ENCODE measurements at places on chromosomes 2 and 18. TPM values are rescaled to one million over a fixed set of nuclear protein-coding genes. Genes with fewer than 3 reads are reported as not detected.
A peak's percentile ranks its signal among the peaks of the same experiment; 100 is the strongest.

MYO7B gene
- 0.22 TPM for total RNA-seq

GALNT1 gene
- total RNA-seq: 36.0 TPM

QPCT gene
- 15.7 TPM for total RNA-seq

TMEM178A gene
- total RNA-seq: 0.67 TPM

- no peaks in the 10 kb centered on the region for H3K27me3 ChIP-seq
- no peak overlapping the region for H3K27ac ChIP-seq
- DNase-seq: no peak
- H3K36me3 ChIP-seq: no peaks in the 10 kb centered on the region
- no peaks in the 10 kb centered on the region for H3K4me1 ChIP-seq
These were observed 11.3 kb upstream of the LDLRAD4 start for GRCh38 chr18:13207294-13207693.

- no peak for DNase-seq
- no peak overlapping the region for H3K4me3 ChIP-seq
- no peaks in the 10 kb centered on the region for H3K36me3 ChIP-seq
- H3K27me3 ChIP-seq: no peaks in the 10 kb centered on the region
- H3K27ac ChIP-seq: no peak overlapping the region
- H3K4me1 ChIP-seq: no peaks in the 10 kb centered on the region
These were observed 240.3 kb upstream of the HS6ST1 start for GRCh38 chr2:128558895-128559532.

DNA sequence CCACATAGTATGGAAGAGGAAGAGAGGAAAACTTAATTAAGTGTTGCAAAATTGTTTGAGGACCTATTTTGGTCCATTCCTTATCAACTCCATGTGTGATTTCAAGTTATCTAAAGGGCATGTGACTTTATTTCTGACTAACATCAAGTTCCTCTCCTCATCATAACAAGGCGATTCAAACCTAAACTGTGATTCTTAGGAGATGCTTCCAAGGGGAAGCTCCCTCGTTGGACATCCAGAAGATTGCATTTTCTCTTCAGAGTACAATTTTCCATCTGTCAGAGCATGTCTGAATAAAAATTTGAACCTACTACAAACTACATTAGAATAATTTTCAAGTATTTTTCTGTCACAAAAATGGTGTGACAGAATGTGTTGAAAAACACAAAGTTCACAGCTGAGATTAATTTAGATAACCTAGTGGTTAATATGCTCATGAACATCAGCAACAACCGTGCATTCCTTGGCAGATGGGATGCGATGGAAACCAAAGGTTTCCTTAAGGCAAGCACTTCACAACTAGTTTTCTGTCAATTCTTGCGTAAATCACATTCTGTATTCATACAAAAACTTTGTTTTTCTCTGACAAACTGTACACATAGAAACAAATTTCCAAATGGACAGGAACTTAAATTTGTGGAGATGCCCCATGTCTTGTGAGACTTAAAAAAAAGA lies 4.2 kb downstream of the SFT2D3 start:
- H3K36me3 ChIP-seq: peaks cover 6% of the 10 kb centered on the region
- peaks cover 8% of the 10 kb centered on the region for H3K4me1 ChIP-seq
- H3K27me3 ChIP-seq: no peaks in the 10 kb centered on the region
- no peak for DNase-seq
- no peak overlapping the region for H3K27ac ChIP-seq

DNA sequence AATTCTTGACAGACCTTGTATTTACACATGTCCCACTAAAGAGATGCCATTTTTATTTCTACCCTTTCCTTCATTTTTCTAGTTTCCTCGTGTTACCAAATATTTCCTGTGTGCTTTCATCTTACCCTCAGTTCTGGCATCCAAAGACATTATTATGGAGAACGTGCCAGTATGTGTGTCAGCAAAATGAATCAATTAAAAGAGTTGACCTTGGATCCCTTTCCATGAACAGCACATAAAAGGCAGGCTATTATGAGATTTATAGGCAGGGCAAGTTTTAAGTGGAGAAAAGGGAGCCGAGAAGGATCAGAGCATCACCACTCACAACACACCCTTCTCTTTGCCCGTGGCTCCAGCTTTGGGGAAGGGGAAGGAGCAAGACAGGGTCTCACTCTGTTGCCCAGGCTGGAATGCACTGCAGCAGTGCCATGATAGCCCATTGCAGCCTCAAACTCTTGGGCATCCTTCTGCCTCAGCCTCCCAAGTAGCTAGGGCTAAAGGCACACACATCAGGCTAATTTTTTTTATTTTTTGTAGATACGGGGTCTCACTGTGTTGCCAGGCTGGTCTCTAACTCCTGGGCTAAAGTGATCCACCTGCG lies 149.9 kb downstream of the GFPT1 start:
- DNase-seq: no peak
- H3K27me3 ChIP-seq: no peaks in the 10 kb centered on the region
- no peaks in the 10 kb centered on the region for H3K36me3 ChIP-seq

DNA sequence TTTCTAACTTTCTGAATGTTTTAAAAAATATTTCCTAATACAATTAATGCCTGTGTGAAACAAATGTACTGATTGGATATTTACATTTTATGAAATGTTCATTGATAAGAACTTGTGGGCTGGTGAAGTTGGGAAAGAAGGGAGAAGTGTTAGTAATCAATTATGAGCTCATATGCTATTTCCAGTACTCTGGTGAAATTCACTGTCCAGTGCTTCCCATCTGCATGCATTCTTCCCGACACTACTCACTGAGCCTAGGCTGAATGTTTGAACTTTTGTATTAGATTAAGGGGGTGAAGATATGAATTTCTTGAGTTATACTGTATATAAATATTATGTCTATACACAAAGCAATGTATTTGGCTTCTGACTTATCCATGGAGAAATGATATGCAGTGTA lies 36.0 kb downstream of the SKA1 start:
- H3K27me3 ChIP-seq: no peaks in the 10 kb centered on the region
- no peak for DNase-seq
- H3K36me3 ChIP-seq: no peaks in the 10 kb centered on the region
- H3K4me1 ChIP-seq: no peaks in the 10 kb centered on the region
- H3K27ac ChIP-seq: no peak overlapping the region

DNA sequence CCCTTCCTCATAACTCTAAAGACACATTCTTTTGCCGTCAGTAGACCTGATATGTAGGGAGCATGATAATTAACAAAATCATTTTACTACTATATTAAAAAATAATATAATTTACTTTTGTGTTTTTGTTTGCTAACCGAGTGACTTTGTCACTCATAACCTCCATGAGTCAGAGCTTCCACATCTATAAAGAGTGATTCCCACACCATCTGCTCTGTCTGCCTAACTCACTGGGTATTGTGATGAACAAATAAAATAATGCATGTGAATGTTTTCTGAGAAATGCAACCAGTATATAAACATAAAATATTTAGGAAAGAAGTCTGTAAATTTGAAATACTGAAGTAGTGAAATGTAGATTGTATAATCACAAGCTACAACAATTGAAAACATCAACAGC lies 123.4 kb upstream of the DSEL start:
- DNase-seq: no peak
- no peaks in the 10 kb centered on the region for H3K36me3 ChIP-seq
- H3K27ac ChIP-seq: no peak overlapping the region
- H3K4me1 ChIP-seq: no peaks in the 10 kb centered on the region
- no peaks in the 10 kb centered on the region for H3K27me3 ChIP-seq
- no peak overlapping the region for H3K4me3 ChIP-seq

- no peak for DNase-seq
- peaks cover 14% of the 10 kb centered on the region for H3K4me1 ChIP-seq
- H3K27me3 ChIP-seq: no peaks in the 10 kb centered on the region
- peak overlapping the region; percentile 8 for H3K27ac ChIP-seq
- no peak overlapping the region for H3K4me3 ChIP-seq
- no peaks in the 10 kb centered on the region for H3K36me3 ChIP-seq
These were observed 2.2 kb downstream of the ITM2C start for GRCh38 chr2:230866756-230867523.

DNA sequence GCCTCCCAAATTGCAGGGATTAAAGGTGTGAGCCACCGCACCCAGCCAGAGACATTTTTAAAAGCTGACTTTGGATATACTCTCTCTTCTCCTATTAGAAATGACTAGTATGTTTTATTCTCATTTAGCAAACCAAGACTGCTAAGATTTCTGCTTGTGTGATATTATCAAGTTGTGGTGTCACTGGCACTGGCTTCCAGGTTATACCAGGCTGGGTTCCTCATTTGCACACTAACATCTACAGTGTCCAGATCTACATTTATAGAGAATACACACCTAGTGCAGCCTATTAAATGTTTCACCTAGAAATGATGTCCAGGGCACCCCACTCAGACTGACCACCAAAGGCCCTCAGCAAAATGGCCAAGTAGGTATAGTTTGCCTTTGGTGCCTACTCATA lies 265.3 kb upstream of the STON1 start:
- no peak for DNase-seq
- H3K4me3 ChIP-seq: no peak overlapping the region
- H3K4me1 ChIP-seq: no peaks in the 10 kb centered on the region
- no peak overlapping the region for H3K27ac ChIP-seq

DNA sequence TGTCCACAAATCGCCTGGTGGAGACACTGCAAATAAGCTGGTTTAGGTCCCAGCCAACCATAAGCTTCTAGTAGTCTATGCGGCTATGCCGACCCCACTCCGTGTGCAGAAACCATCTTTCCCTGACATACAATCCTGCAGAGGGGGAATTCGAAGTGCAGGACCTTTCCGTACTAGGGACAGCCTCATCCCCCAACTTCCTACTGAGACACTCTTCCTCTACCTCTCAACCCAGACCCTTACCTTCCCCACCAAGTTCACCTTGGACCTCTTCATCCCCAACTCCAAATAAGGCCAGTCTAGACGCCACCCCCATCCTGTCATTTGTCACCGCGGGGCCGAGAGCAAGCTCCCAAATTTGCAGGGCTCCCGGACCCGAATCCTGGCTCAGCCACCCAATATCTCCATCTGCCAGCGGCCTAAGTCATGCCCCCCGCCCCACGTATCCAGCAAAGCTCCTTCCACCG lies 496 bp downstream of the SUCLG1 start:
- H3K27ac ChIP-seq: peak overlapping the region; percentile 95
- H3K27me3 ChIP-seq: no peaks in the 10 kb centered on the region
- no peaks in the 10 kb centered on the region for H3K36me3 ChIP-seq
- H3K4me1 ChIP-seq: peaks cover 21% of the 10 kb centered on the region
- no peak for DNase-seq
- H3K4me3 ChIP-seq: peak overlapping the region; percentile 84

GRCh38 chr2:61109291-61109690 lies 43.6 kb downstream of the SANBR start:
- no peak for DNase-seq
- no peak overlapping the region for H3K27ac ChIP-seq
- H3K27me3 ChIP-seq: no peaks in the 10 kb centered on the region
- no peaks in the 10 kb centered on the region for H3K4me1 ChIP-seq

- no peaks in the 10 kb centered on the region for H3K36me3 ChIP-seq
- DNase-seq: no peak
- H3K27ac ChIP-seq: no peak overlapping the region
These were observed 29.9 kb downstream of the CHCHD5 start for GRCh38 chr2:112614201-112614840.

DNA sequence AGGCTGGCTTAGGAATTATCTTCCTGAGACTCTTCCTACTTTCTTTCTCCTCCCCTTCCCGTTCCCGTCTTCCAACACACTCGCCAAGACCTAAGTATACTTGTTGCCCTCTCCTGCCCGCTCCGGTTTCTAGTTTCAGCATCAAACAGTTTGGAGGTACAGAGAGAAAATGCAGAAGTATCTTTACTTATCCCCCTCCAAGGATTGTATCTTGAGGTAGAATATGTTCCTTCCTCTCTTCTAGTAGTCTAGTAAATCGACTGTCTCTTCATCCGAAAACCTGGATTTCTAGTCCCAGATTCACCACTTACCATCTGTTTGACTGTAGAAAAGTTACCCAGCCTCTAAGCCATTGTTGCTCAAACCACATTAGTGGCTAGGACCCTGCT lies 755 bp downstream of the EIF4E2 start:
- H3K36me3 ChIP-seq: no peaks in the 10 kb centered on the region
- DNase-seq: no peak
- no peaks in the 10 kb centered on the region for H3K4me1 ChIP-seq
- H3K27me3 ChIP-seq: no peaks in the 10 kb centered on the region
- peak overlapping the region; percentile 92 for H3K27ac ChIP-seq

DNA sequence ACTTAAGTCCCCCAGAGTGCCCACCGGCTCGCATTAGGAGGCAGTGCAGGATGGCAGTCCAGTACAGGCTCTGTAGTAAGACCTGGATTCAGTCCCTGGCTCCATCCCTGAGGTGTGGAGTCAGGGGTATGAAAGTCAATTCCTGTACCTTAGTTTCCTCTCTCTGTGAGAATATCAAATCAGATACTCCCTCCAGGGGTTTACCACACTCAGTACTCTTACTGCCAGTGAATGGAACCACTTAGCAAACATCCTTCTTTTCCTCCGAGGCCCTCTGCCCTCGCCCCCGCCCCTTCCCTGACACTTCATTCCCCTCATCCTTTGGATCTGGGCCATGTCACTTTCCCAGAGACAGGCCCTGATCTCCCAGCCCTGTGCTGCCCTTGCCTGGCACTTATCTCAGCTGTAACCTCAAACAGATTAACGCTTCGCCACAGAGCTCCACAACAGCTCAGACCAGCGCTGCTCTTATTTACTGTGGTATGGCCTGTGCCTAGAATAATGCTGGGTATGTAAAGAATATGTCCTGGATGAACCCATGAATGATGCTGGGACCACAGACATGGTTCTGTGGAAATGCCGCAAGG lies 159.0 kb upstream of the TMEM200C start:
- H3K4me3 ChIP-seq: no peak overlapping the region
- H3K36me3 ChIP-seq: no peaks in the 10 kb centered on the region
- no peak overlapping the region for H3K27ac ChIP-seq

GRCh38 chr18:48706731-48707130 lies 167.9 kb downstream of the CTIF start:
- no peak overlapping the region for H3K4me3 ChIP-seq
- H3K27me3 ChIP-seq: no peaks in the 10 kb centered on the region
- H3K27ac ChIP-seq: no peak overlapping the region
- no peak for DNase-seq
- H3K36me3 ChIP-seq: no peaks in the 10 kb centered on the region

DNA sequence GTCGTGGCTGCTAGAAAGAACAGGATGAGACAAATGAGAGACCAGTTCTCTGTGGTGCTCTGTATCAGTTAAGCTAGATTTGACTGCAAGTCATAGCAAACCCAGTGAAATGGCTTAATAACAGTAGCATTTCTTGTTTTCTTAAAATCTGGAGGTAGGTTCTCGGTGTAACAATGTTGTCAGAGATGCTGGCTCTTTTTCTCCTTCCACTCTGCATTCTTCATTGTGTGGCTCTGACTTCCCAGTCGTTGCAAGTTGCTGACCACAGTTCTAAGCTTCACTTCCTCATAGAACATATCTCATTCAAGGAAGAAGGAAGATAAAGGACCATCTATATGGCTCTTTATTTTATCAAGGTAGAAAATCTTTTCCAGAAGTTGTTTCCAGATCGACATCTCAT lies 7.9 kb upstream of the CKAP2L start:
- no peak for DNase-seq
- H3K27ac ChIP-seq: no peak overlapping the region
- no peaks in the 10 kb centered on the region for H3K27me3 ChIP-seq
- H3K4me1 ChIP-seq: no peaks in the 10 kb centered on the region

- no peaks in the 10 kb centered on the region for H3K36me3 ChIP-seq
- peak overlapping the region; percentile 71 for H3K27ac ChIP-seq
- no peaks in the 10 kb centered on the region for H3K27me3 ChIP-seq
- peak; percentile 9 for DNase-seq
These were observed 86.8 kb downstream of the RBMS1 start for GRCh38 chr2:160406591-160407392.

GRCh38 chr2:177284531-177284930 lies 20.0 kb upstream of the NFE2L2 start:
- H3K4me3 ChIP-seq: no peak overlapping the region
- no peaks in the 10 kb centered on the region for H3K36me3 ChIP-seq
- H3K27me3 ChIP-seq: no peaks in the 10 kb centered on the region
- no peak for DNase-seq
